SJSA1 (cell line): ENCODE measurements at places on chromosomes 16 and 17. TPM values are rescaled to one million over a fixed set of nuclear protein-coding genes. Genes with fewer than 3 reads are reported as not detected.

MYH2 gene
- not detected in 2 replicates for total RNA-seq

PTGES3L gene
- total RNA-seq = 1.2 and 2.1 TPM in 2 replicates

DNA sequence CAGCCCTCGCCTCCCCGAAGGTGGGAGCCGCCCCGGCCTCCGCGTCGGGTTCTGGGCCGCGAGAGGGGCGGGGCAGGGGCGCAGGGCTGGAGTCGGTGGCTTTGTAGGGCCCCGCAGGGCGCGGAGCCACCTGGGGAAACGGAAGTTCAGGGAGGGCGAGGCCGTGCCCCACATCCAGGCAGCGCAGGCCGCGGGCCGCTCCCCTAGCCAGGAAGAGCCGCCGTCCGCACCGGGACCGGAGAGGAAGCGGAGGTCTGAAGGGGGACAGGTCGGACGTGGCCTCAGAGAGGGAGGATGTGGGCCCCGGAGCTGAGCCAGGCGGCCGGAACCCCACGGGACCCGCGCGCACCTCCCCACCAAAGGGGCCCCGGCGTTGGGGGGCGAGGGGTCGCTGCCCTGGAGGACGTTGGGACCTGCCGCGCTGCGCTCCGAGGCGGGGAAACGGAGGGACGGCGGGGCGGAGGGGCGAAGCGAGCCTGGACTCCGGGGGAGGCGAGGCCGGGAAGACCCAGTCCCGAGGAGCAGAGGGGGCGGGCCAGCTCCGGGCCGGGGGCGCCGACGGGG is 482 bp upstream of the SLC16A3 start:
- DNase-seq = no peak

IQCK gene
- total RNA-seq = 1.8 and 10.5 TPM in 2 replicates

DNA sequence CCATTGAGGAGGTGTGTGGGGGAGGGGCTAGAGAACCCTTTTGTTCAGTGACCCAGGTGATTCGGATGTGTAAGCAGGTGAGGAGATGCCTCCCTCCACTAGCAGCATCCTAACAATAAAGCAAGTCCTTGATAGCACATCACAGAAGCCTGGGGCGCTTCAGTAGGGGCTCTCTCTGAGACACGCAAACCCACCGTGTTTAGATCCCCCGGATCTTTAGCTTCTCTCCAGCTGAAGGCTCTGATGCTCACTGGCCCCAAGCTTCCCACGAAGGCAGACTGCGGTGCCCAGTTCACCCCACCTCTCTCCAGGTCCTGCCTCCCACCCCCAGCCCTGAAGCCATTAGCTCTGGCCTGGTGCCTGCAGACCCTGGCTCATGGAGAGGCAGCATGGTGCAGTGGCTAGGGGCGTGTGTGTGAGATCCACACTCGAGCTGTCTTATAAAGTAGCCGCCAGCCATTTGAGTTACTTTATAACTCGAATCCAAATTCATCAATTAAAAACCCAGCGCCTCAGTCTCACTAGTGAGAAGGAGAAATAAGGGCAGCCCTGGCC is 204.7 kb upstream of the TNRC6C start:
- no peak for DNase-seq

GRCh38 chr17:58219789-58220183 is 731 bp upstream of the MKS1 start:
- DNase-seq = no peak

GRCh38 chr17:56983366-56983765 is 5.4 kb downstream of the SCPEP1 start:
- no peak for DNase-seq

DOC2A gene
- total RNA-seq = not detected in 2 replicates

DNA sequence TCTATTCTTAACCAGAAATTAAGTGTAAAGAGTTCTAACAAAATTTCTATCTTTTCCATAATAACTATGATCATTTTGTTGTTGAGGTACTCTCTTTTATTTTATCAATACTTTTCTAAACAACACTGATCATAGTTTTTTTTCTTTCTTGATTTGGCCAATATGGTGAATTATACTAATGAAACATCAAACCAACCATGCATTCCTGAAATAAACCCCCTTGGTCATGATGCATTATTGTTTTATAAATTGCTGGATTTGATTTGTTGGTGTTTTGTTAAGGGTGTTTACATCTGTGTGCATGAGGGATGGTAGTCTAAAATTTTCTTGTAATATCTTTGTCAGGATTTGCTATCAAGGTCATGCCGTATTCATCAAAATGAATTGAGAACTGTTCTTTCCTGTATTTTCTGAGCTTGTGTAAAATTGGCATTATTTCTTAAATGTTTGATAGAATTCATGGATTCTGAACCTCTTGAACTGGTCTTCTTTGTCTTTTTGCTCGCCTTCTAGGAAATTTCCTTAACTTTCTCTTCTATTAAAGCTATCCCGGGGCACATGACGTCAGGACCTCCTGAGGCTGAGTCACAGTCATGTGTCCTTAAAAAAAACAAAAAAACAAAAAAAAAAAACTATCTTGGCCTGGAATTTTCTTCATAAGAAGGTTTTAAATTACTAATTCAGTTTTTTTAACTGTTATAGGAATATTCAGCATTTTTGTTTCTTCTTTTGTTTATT is 3.9 kb upstream of the TRIM25 start:
- DNase-seq = no peak

- DNase-seq = peak; percentile 70
Observed at GRCh38 chr16:3149630-3150345, 15.0 kb downstream of the ZNF213 start.

GRCh38 chr16:17632667-17633066 is 161.9 kb upstream of the XYLT1 start:
- no peak for DNase-seq
